ENCODE measurements at places on chromosomes 6 and 20.
A peak's percentile ranks its signal among the peaks of the same experiment; 100 is the strongest.

GRCh38 chr6:117448732-117449485 is 23.2 kb upstream of the ROS1 start:
- H3K4me1 ChIP-seq, result no peaks in the 10 kb centered on the region
- DNase-seq, result no peak
- no peaks in the 10 kb centered on the region for H3K36me3 ChIP-seq

- no peaks in the 10 kb centered on the region for H3K36me3 ChIP-seq
- no peaks in the 10 kb centered on the region for H3K27me3 ChIP-seq
- H3K4me1 ChIP-seq, result peaks cover 17% of the 10 kb centered on the region
- no peak overlapping the region for H3K4me3 ChIP-seq
- DNase-seq, result no peak
- no peak overlapping the region for H3K27ac ChIP-seq
Measured at GRCh38 chr6:150627585-150628025, 27.9 kb downstream of the PLEKHG1 start.

- H3K4me1 ChIP-seq, result no peaks in the 10 kb centered on the region
- peaks cover 64% of the 10 kb centered on the region for H3K27me3 ChIP-seq
- no peak overlapping the region for H3K4me3 ChIP-seq
Measured at GRCh38 chr6:133855991-133856370, 32.9 kb upstream of the TCF21 start.

DNA sequence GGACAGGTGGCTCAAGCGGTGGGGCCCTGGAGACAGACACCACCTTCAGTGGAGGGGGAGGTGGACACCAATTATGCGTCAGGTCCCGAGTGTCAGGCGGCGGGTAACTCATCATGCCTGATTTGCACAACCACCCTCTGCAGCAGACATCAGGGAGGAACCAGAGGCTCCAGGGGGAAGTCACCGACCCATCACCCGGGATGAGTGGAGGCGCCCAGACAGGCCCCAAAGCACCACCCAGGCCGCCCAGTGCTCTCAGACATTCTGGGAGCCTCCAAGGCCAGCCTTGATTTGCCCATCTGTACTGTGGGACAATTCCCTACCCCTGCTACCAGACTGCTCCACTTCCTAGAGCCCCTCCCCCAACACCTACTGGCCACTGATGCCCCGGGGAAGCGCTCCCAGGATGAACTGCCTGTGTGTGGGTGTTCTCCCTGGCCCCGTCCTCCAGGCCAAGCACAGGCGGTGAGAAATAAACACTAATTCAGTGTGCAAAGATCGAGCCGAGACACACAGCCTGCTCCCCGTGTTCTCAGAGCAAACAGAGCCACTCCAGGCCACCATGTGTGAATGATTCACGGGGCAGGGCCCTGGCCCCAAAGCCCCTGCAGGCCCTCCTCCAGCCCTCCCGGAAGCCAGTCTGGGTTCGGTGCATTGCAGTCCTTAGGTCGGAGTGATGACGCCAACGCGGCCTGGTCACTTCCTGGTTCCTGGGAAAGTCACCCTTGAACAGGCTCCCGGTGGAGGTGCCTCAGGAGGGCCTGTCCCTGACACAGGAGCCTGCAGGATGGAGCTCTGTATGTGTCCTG is 107.2 kb downstream of the ASXL1 start:
- H3K27ac ChIP-seq, result peak overlapping the region; percentile 32
- H3K4me3 ChIP-seq, result no peak overlapping the region
- no peak for DNase-seq
- H3K27me3 ChIP-seq, result no peaks in the 10 kb centered on the region
- H3K36me3 ChIP-seq, result peaks cover 27% of the 10 kb centered on the region

DNA sequence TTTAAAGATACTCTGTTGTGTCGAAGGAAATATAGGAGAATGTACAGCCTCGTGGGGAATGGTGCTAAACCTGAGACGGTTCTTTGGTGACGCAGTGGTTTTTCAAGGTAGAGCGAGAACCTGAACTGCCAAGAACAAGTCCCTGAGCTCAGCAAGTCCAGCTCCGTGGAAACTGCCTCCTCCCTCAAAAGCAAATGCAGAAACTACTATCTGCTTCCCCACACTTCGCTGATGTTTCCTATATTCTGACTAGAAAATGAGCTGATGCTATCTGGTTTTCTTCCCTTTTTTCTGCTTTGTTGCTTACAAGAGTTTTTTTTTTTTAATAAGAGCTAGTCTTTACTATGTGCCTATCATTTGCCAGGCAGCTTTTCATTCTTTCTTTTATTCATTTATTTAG is 85.3 kb upstream of the LY86 start:
- no peaks in the 10 kb centered on the region for H3K4me1 ChIP-seq
- H3K27ac ChIP-seq, result no peak overlapping the region
- no peak for DNase-seq
- no peaks in the 10 kb centered on the region for H3K36me3 ChIP-seq
- no peak overlapping the region for H3K4me3 ChIP-seq
- peaks cover 26% of the 10 kb centered on the region for H3K27me3 ChIP-seq

GRCh38 chr6:147839708-147840610 is 331.5 kb downstream of the SAMD5 start:
- H3K4me3 ChIP-seq, result no peak overlapping the region
- H3K27ac ChIP-seq, result no peak overlapping the region
- no peak for DNase-seq
- H3K36me3 ChIP-seq, result no peaks in the 10 kb centered on the region
- no peaks in the 10 kb centered on the region for H3K4me1 ChIP-seq
- no peaks in the 10 kb centered on the region for H3K27me3 ChIP-seq
